ENCODE measurements at places on chromosomes 2 and 18.

DNA sequence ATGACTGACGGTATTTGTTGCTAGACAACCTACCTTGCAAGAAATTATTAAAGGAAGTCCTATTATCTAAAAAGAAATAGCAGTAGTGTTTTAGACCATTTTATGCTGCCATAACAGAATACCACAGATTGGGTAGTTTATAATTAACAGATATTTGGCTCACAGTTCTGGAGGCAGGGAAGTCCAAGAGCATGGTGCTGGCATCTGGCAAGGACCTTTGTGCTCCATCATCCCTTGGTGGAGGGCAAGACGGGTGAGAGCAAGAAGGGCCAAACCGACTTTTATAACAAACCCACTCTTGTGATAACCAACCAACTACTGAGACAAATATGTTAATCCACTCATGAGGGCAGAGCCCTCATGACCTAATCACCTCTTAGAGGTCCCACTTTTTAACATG, 91.2 kb downstream of the DYNC1I2 start:
- DNase-seq, result no peak

GRCh38 chr2:128644156-128644555, 325.5 kb upstream of the HS6ST1 start:
- no peak for DNase-seq

- DNase-seq, result peak; percentile 61
Observed at GRCh38 chr18:50194631-50195532, at the start of gene MYO5B. TSS of gene MYO5B (minus strand) at chr18:50195147. CDS start at chr18:50194793, 354 bp downstream.

DNA sequence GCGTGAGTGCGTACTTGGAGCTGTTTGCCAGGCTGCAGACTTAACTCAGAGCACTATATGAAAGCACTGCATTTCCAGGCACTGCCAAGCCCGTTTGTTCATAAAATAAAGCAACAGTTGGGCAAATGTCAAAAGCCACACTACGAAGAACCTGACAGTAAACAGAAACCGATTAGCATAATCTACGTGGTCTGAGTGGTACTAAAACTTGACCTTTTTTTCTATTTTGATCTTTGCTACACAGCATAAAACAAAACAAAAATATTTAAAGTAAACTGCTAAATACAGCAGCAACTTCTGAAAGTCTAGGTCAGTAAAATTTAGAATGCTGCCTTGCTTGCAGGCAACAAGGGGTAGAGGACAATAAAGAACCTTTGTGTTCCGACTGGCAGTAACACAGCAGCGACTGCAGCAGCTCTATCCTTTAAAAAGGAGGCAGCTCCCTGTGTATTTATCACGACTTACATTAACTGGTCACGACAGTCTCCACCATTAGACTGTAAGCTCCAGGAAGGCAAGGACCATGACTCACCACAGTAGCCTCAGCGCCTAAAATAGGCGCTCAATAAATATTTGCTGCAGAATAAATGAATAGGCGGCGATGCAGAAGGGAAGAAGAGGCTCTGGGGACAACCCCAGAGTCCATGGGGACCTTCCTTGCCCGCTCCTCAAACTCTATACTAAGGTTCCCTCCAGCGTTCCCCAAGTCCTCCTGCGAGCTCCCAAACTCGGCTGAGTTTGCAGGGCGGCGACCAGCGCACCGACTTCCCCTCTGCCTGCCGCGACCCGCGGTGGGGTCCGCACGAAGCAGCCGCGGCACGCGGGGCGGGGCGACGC, 902 bp downstream of the SS18 start:
- DNase-seq, result no peak

- no peak for DNase-seq
Observed at GRCh38 chr2:41736105-41736567, 311.7 kb upstream of the PKDCC start.
